Muscle of back (tissue), 13 donors: ENCODE measurements at places on chromosomes 3 and 15. TPM values are rescaled to one million over a fixed set of nuclear protein-coding genes. Genes with fewer than 3 reads are reported as not detected.

Gene UCN2
- polyA plus RNA-seq, result 0.67 TPM

- no peak for DNase-seq
Measured at GRCh38 chr3:156617781-156618180, 56.6 kb upstream of the TIPARP start.

Gene SH2D7
- polyA plus RNA-seq, result 0.08 TPM

DNA sequence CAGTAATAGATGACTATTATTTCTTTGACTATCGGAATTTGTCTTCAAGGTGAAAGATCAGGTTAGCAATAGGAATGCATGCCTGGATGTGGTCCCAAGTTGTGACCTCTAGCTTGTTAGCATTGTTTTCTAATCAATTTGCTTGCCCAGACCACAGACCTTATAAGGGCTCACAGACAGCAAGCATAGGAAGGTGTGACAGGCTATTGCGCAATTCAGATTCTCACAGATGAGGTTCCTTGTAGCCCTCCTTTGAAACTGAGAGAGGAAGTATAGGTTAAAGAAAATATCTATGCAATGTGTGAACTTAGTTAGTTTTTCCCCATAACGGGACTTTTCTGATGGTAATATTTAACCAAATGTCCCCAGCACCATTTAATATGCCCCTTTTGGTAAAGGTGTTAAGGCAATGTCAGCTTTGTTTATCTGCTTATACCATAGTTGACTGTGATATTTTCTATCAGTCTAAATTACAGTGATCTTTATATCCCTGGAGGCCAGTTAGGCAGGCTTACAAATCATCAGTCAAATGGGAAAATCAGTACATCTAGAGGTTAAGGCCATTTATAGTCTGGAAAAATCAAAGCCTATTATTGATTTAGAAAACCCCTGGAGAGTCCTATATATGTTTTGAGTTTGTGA is 168.1 kb upstream of the MBNL1 start:
- no peak for DNase-seq

- peak; percentile 65 for DNase-seq
Measured at GRCh38 chr15:58269455-58270414, 131.6 kb downstream of the AQP9 start.

GRCh38 chr3:18526667-18527066 is 101.5 kb upstream of the SATB1 start:
- peak; percentile 22 for DNase-seq

Gene PODXL2
- polyA plus RNA-seq, result 9.7 TPM

DNA sequence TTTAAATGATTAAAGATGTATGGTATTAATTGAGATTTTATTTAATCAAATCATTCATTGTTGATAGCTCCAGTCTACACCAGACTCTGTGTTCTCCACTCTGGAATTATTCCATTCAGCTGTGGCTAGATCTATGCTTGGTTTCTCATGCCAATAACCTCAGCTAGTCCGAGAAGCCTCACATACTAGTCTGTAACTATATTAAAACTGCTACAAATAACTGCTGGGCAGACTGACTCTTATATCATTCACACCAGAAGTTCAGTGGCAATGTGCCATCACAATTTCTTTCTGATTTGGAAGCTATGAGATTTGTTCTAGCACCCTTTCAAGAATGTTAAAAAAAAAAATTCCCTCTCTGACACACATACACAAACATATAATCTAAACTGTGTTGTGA is 947.3 kb downstream of the ROBO1 start:
- no peak for DNase-seq

- DNase-seq, result no peak
Measured at GRCh38 chr3:135020181-135020580, 225.1 kb downstream of the EPHB1 start.

Gene GCSAM
- polyA plus RNA-seq, result 1.4 TPM
